Stimulated activated CD4-positive, alpha-beta T cell treated with anti-CD3 and anti-CD28 coated beads, TNF-alpha, amount 100 ng/mL, for 1 hour (primary cell): ENCODE measurements at places on chromosomes 1 and 21.

GRCh38 chr1:156805766-156806511 is 10.7 kb downstream of the SH2D2A start:
- no peak for DNase-seq

DNA sequence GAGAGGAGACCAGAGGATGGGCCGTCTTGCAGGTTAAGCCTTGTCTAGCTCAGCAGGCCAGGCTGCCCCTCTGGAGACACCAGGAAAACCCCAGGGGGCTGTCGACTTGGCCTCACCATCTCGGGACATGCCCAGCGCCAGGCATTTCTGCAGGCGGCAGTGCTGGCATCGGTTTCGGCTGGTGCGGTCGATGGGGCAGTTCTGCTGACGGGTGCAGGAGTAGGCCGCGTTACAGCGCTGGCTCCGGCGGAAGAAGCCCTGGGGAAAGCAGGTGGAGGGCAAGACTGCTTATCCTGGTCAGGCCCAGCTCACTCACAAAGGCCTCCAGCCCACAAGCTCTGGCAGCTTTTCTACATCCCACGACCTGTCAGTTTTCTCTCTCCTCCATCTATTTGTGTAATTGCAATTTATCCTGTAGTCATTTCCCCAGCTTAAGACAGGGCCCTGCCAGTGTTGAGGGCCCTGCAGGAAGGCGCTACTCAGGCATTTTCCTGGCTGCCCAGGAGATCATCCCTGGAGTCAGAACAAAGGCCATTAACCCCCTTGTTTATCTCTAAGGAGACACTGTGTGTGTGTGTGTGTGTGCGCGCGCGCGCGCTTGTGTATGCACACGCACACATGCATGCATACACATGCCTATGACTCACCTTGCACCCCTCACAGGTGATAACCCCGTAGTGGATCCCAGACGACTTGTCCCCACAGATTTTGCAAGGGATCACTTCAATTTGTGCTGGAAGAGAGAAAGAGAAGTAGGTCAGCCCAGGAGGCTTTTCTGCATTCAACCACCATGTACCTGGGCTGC is 11.5 kb upstream of the LINGO4 start:
- no peak for DNase-seq

DNA sequence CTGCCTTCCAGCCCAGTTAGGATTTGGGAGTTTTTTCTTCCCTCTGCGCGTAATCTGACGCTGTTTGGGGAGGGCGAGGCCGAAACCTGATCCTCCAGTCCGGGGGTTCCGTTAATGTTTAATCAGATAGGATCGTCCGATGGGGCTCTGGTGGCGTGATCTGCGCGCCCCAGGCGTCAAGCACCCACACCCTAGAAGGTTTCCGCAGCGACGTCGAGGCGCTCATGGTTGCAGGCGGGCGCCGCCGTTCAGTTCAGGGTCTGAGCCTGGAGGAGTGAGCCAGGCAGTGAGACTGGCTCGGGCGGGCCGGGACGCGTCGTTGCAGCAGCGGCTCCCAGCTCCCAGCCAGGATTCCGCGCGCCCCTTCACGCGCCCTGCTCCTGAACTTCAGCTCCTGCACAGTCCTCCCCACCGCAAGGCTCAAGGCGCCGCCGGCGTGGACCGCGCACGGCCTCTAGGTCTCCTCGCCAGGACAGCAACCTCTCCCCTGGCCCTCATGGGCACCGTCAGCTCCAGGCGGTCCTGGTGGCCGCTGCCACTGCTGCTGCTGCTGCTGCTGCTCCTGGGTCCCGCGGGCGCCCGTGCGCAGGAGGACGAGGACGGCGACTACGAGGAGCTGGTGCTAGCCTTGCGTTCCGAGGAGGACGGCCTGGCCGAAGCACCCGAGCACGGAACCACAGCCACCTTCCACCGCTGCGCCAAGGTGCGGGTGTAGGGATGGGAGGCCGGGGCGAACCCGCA is at the start of gene PCSK9:
Gene PCSK9, plus strand, starts transcription at position 207 of the 741 bp plus-strand sequence. Its CDS starts 290 bp downstream, at position 497.
- DNase-seq, result no peak

- no peak for DNase-seq
Observed at GRCh38 chr1:97593192-97593591, 327.6 kb downstream of the DPYD start.

DNA sequence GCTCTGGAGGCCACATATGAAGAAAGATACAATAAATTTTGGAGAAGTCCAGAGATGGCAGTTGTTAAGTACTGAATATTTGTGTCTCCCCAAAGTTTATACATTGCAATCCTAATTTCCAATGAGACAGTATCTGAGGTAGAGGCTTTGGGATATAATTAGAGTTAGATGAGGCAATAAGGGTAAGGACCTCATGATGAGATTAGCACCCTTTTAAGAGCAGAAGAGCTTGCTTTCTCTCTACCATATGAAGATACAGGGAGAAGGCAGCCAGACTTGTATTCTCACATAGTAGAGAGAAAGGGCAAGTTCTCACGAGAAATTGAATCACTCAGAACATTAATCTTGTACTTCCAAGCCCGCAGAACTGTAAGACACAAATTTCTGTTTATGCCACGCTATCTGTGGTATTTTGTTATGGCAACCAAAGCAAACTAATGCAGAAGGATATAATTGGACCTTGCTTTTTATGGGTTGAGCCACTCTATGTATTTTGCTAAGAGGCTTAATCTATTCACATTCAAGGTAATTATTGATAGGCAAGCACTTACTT is 430.1 kb downstream of the KCNT2 start:
- no peak for DNase-seq

- DNase-seq, result no peak
Observed at GRCh38 chr1:248884632-248885295, 21.3 kb upstream of the PGBD2 start.

- no peak for DNase-seq
Observed at GRCh38 chr1:237342730-237343129, 300.7 kb downstream of the RYR2 start.

- no peak for DNase-seq
Observed at GRCh38 chr1:44262816-44263567, 49.7 kb downstream of the DMAP1 start.

- peak; percentile 21 for DNase-seq
Observed at GRCh38 chr1:226882631-226883409, 12.4 kb downstream of the PSEN2 start.

DNA sequence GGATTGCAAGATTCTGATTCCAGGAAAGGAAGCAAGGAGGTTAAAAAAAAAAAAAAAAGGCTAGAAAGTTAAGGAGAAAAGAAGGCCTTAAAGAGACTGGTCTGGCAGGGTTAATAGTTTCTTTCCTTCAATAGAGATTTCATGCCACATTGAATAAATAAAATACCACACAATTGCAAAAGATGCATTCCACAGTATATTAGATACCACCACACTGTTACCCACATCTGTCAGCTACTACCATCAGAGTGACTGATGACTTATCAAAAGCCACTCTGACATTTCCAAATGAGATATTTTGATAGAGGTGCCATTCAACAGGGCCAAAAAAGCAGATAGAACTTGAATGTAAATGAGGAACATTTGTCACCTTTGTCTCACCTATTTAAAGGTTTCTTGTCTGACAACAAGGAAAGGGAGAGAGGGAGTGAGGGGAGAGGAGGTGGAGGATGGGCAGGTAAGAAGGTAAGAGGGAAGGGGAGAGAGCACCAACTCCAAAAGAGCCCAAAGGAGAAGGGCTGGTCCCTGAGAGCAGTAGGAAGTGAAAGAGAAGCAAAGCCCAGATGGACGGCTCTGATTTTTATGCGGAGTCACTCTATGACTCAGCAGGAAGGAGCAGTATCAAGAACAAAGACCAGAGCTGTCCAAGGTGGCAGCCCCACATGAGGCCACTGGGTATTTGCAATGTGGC is 38.3 kb downstream of the LRRN2 start:
- no peak for DNase-seq

DNA sequence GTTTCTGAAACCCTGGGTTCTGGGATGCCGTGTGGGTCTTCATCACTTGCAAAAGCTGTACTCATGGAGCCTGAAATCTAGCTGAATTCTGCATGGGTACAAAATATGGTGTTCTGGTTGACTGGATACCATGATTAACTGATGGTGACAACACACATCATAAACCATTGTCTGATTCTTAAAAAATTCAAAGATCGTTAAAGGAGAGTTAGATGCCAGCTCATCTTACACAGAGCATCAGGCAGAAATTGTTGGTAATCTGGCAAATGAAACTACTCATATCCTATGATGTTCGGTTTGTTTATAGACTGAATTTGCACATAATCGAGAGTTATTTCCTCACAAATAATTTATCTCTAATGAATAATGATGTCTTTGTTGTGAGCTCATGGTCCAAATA is 218.1 kb upstream of the PKN2 start:
- no peak for DNase-seq

GRCh38 chr1:118243269-118243668 is 58.2 kb upstream of the SPAG17 start:
- no peak for DNase-seq

- no peak for DNase-seq
Observed at GRCh38 chr1:157978586-157979403, 14.7 kb upstream of the KIRREL1 start.

GRCh38 chr1:67299296-67299695 is 8.4 kb upstream of the IL12RB2 start:
- DNase-seq, result no peak

DNA sequence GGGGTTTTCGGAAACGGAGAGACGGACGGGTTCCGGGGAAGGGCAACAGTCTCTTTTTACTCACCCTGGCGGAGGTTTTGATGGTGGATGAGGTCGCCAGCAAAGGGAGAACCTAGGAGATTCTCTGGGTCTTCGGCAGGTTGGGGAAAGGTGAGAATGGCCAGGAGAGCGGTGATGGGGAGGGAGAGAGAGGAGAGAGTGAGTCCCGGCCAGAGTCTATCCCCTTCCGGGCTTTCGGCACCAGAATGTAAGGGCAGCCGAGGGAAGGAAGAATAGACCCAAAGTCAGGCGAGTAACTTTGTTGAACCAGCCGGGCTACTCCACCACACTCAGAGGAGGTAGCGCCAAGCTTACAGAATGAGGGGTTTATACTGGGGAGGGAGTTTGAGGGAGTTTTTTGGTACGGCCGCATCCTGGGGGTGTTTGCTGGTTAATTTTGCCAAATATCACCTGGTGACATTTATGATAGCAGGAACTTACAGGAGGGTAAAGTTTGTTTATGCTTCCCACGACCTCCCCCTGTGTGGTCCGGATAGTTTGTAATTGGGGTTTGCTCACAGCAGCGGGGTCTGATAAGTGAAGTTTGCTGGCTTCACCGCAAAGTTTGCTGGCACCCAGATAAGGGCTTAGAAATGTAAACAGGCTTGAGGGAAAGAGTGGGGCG is 141.1 kb upstream of the ETV3 start:
- no peak for DNase-seq

DNA sequence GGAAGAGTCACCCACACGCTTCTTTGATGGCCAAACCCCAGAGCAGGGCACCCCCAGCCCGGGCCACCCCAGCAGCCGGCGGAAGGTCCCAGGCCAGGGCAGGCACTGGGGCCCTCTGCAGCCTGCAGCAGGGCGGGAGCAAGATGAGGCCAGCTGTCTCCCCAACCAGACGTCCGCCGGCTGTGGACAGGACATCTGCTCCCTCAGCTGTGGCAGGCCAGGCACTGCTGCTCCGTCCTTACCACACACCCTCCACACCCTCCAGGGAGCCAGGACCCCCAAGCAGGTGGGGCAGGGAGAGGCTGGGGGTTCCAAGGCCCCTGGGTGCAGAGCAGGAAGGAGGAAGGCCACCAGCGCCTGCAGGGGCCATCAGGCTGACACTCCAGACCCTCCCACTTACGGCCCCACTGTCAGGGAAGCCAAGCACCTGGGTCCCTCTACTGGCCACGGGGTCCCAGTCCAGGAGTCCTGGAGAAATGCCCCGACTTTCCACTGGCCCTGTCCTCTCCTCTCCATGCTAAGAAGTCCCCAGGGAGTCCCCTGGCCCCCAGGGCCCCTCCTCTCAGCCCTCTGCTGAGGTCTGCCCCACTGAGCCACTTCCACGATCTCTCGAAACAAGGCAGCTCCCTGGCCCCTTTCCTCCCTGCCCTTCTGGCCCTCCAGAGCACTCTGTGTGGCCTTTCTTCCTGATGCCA is 5.6 kb downstream of the WNT9A start:
- DNase-seq, result no peak

DNA sequence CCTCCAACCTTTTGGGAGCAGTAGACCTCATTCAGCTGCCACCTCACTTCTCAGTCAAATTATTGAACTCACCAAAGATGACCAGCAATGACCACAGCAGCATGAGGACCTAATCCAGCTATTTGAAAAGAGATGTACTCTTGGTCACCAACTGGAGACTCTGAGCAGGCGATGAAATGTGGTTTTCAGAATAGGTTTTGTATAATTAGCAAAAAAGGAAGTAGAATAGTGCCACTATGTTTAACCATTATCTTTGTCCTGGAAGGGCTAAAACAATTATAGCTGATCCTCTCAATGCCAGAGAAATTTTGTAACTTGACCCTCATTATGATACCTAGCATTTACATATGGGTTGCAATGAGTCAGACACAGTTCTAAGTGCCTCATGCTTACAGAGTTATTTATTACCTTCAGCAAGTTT is at the start of gene FCRL2:
Gene FCRL2, minus strand, starts transcription at position 162 of the 421 bp plus-strand sequence. Its CDS starts 59 bp downstream, at position 103.
- no peak for DNase-seq

DNA sequence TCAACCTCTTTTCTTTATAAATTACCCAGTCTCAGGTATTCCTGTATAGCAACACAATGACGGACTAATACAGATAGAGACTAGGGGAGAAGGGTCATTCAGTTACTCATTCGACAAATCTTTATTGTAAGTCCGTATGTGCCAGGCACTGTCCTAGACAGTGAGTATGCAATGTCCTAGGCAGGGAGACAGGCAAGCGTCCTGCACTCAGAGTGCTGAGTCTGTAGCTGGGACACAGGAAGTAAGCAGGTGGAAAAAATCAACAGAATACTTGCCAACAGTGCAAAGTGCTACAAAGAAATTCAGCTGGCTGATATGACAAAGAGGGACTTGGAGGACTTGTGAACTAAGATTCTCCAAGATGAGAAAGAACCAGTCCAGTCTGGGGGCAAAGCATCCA is 92.2 kb upstream of the ZBTB40 start:
- DNase-seq, result no peak

DNA sequence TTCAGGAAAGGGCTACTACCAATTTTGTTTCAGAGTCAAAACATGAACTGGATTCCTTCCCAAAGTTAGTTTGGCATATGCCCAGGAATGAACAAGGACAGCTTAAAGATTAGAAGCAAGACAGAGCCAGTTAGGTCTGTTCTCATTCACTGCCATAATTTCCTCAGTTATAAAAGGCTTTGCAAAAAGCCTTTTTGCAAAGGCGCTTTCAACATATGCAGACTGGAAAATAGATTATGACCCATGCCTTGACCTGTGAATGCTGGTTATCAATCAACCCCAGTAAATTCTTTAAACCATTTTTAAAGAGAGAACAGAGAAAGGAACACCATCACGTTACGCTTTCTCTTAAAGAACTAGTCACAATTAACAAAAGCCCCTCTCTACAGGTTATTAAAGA is 1.7 kb upstream of the FRRS1 start:
- no peak for DNase-seq

- no peak for DNase-seq
Observed at GRCh38 chr21:38675182-38675824, 130.4 kb upstream of the ETS2 start.

DNA sequence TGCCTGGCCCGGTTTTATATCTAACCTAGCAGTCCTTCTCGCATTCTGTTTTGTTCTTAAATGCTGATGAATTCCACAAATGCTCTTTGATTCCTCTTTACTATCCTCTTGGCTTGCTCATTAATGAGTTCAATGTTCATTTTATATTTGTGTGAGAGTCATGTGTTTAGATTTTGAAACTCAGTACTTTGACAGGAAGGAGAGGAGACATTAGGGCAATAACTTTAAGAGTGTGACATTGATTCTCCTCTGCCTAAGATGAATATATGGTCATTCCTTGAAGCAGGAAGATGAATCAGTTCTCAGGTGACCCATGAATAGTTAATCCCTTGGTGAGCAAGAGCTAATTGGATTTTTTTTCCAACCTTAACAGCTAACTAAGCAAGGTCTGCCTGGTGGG is 84.1 kb downstream of the MRPS6 start:
- DNase-seq, result no peak

- no peak for DNase-seq
Observed at GRCh38 chr1:204709960-204710912, 24.7 kb upstream of the LRRN2 start.
